H9 (cell line): ENCODE measurements at places on chromosomes 2 and 18.
A peak's percentile ranks its signal among the peaks of the same experiment; 100 is the strongest.

GRCh38 chr18:52277785-52278184 lies 62.2 kb upstream of the DCC start:
- H3K27me3 ChIP-seq: no peaks in the 10 kb centered on the region
- no peaks in the 10 kb centered on the region for H3K4me1 ChIP-seq
- H3K36me3 ChIP-seq: no peaks in the 10 kb centered on the region
- no peak overlapping the region for H3K4me3 ChIP-seq
- H3K27ac ChIP-seq: no peak overlapping the region
- DNase-seq: no peak

- no peak for DNase-seq
- no peaks in the 10 kb centered on the region for H3K4me1 ChIP-seq
- no peak overlapping the region for H3K4me3 ChIP-seq
- no peaks in the 10 kb centered on the region; the same call in 1 of the 2 replicates for H3K27me3 ChIP-seq
- H3K27ac ChIP-seq: no peak overlapping the region
Observed at GRCh38 chr2:25347846-25348245, 6.1 kb upstream of the DNMT3A start.

DNA sequence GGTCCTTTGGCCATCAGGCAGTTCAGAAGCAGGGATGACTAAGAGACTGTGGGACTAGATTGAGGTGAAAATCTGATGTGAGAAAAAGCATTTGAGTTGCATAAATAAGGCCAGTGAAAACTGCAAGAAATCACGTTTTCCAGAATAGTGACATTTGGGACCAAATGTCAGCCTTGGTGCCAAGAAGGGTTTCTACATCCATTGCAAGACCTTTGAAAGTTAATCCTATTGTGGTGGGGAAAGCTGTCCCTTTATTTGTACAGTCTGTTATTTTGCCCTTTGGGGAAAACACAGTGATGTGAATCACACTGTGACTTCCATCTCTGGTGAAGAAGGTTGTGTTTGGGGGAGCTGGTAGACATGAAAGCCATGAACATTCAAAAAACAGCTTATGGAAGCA lies 153.5 kb upstream of the SIX2 start:
- H3K27me3 ChIP-seq: peaks cover under 1% of the 10 kb centered on the region; the same call in 1 of the 2 replicates
- no peaks in the 10 kb centered on the region for H3K4me1 ChIP-seq
- no peaks in the 10 kb centered on the region for H3K36me3 ChIP-seq
- H3K27ac ChIP-seq: no peak overlapping the region

DNA sequence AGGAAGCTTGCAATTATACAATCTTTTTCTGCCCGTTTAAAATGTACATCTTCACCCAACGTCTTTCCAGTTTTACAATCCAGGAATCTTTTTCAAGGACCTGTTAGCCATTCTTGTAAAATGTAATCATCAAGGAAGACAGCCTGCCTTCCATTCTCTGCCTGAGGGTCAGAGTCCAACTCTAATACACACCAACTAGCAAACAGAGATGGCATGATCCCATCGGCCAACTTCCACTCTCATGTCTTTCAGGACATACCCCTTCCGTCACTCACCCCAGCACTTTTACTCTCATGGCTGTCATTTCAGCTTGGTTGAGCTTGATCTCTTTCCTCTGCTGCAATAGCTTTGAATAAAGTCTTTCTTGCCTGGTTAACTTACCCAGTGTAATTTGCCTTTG lies 172.5 kb upstream of the NETO1 start:
- no peak for DNase-seq
- no peaks in the 10 kb centered on the region for H3K36me3 ChIP-seq
- H3K4me1 ChIP-seq: no peaks in the 10 kb centered on the region
- H3K27me3 ChIP-seq: no peaks in the 10 kb centered on the region
- no peak overlapping the region for H3K4me3 ChIP-seq

DNA sequence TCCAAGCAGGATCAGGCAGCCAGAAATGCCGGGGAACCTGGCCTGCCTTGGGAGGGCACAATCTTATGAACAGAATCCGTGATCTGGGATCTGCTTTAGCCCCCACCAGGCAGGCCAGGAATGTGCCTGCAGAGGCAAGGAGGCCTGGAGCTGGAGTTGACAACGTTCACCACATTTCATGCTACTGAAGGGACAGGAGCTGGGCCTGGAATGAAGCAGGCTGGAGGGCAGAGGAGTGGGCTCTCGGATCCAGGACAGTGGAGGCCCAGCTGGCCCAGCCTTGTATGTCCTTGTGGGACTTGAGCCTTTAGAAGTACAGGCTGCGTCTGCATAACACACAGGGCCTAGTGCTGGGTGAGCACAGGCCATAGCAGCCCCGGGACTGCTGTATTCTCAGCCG lies 91.8 kb downstream of the KLHL29 start:
- no peaks in the 10 kb centered on the region for H3K27me3 ChIP-seq
- H3K4me1 ChIP-seq: peaks cover 10% of the 10 kb centered on the region; the same call in 1 of the 2 replicates
- H3K36me3 ChIP-seq: peaks cover 3% of the 10 kb centered on the region; the same call in 1 of the 3 replicates
- H3K27ac ChIP-seq: no peak overlapping the region
- H3K4me3 ChIP-seq: no peak overlapping the region
- DNase-seq: no peak

GRCh38 chr2:15154297-15154696 lies 406.8 kb downstream of the NBAS start:
- no peak overlapping the region; the same call in 2 of the 3 replicates for H3K4me3 ChIP-seq
- no peak for DNase-seq
- H3K27me3 ChIP-seq: no peaks in the 10 kb centered on the region
- peaks cover 3% of the 10 kb centered on the region; the same call in 1 of the 2 replicates for H3K4me1 ChIP-seq
- no peak overlapping the region for H3K27ac ChIP-seq
- no peaks in the 10 kb centered on the region; the same call in 1 of the 3 replicates for H3K36me3 ChIP-seq

DNA sequence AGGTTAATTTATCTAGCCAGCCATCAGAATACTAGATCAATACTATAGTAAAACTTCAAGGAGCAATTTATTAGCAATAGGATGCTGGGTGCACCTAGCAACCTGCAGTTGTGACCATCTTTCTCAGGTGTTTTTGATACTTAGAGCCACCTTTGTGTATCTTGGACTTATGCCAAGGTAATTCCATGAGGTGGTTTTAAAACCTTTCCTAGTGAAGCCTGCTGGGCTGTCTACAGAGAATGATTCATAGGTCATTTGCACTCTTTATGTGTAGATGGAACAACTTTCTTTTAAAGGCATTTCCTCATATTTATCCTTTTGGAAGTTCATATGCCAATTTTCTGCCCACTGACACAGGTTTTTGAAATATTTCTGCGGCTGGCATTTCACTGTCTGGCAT lies 1030.1 kb upstream of the POU3F3 start:
- H3K27me3 ChIP-seq: no peaks in the 10 kb centered on the region
- DNase-seq: no peak
- H3K27ac ChIP-seq: no peak overlapping the region
- H3K4me3 ChIP-seq: no peak overlapping the region
- no peaks in the 10 kb centered on the region for H3K4me1 ChIP-seq
- peaks cover 2% of the 10 kb centered on the region; the same call in 2 of the 3 replicates for H3K36me3 ChIP-seq

DNA sequence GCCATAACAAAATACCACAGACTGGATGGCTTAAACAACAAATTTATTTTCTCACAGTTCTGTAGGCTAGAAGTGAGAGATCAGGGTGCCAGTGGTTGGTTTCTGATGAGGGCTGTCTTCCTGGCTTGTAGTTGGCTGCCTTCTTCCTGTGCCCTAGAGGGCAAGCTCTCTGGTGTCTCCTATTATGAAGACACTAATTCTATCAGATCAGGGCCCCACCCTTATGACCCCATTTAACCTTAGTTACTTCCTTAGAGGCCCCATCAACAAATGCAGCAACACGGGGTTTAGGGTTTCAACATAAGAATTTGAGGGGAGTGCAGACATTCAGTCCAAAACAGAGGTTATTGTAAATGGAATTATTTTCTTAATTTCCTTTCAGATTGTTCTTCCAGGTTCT lies 22.9 kb downstream of the CYP27A1 start:
- no peak overlapping the region for H3K27ac ChIP-seq
- H3K27me3 ChIP-seq: no peaks in the 10 kb centered on the region
- H3K36me3 ChIP-seq: peaks cover 8% of the 10 kb centered on the region

- H3K36me3 ChIP-seq: no peaks in the 10 kb centered on the region
- no peak overlapping the region for H3K4me3 ChIP-seq
- no peak overlapping the region for H3K27ac ChIP-seq
- H3K4me1 ChIP-seq: no peaks in the 10 kb centered on the region
- no peaks in the 10 kb centered on the region for H3K27me3 ChIP-seq
- DNase-seq: no peak
Observed at GRCh38 chr2:132991471-132992045, 321.6 kb upstream of the LYPD1 start.

DNA sequence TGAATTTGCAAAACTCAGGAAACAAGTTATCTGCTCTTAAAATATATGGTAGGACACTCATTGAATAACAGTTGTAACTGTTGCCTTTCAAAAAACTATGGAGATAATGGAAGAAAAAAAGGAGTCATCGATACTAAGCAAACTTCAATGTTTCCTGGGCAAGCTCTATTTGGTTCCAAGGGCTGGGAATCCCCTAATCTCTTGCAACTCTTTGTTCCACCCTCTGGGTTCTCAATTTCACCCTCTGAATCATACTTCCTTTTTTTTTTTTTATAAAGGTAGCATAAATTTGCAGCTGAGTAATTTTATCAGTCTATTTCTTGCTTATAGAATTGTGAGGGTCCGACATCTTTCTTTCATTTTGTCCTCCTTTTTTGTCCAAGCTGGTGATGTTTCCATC lies 36.7 kb downstream of the SLC9A4 start:
- H3K4me1 ChIP-seq: no peaks in the 10 kb centered on the region
- H3K36me3 ChIP-seq: no peaks in the 10 kb centered on the region
- no peaks in the 10 kb centered on the region for H3K27me3 ChIP-seq
- H3K27ac ChIP-seq: no peak overlapping the region
- H3K4me3 ChIP-seq: no peak overlapping the region

GRCh38 chr2:175457895-175458448 lies 276.5 kb upstream of the ATP5MC3 start:
- DNase-seq: no peak
- H3K27ac ChIP-seq: no peak overlapping the region
- no peaks in the 10 kb centered on the region for H3K4me1 ChIP-seq
- no peak overlapping the region for H3K4me3 ChIP-seq

DNA sequence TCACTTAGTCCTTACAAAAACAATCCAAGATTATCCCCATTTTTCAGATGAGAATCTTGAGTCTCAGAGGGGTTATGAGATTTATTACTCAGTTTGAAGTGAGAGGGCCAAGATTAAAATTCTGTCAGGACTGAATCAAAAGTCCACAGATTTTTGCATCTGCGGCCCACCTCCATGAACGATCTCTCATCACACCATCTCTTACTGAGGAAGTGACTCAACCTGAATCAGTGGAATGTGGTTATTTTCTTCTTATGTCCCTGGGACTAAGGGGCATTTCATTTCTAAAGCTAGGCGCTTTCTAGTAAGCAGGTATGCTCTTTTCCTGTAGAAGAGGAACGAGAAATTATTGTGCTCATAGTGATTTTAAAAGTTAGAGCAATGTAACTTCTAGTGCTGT lies 360.3 kb upstream of the SPHKAP start:
- peaks cover 17% of the 10 kb centered on the region for H3K36me3 ChIP-seq
- no peaks in the 10 kb centered on the region for H3K27me3 ChIP-seq
- DNase-seq: no peak
- no peak overlapping the region for H3K4me3 ChIP-seq
- no peak overlapping the region for H3K27ac ChIP-seq

GRCh38 chr18:63683890-63684289 lies 18.9 kb upstream of the SERPINB11 start:
- DNase-seq: no peak
- no peaks in the 10 kb centered on the region for H3K36me3 ChIP-seq
- no peak overlapping the region for H3K27ac ChIP-seq

DNA sequence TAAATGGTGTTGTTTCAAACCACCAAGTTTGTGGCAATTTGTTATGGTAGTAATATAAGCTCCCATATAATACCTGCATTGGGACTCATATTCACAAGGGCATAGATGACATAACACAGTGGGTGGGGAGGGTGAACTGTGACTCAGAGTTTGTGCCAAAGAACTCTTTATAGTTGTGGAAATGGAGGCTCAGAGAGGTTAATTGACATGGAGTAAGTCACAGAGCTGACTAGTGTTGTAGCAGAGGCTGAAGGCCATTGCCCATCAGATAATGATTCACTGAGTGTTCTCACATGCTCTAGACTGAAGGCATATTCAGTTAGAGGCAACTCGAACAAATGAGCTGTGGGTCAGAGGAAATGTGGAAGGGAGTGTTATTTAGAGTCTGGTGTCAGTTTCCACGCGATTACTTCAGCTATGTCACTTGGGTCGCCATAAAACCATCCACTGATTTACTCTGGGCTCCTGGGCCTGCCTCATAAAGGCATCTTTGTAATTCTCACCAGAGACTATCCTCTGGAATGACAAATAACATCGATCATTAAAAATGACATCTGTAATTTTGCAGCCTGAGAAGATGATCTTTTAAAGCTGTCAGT lies 264.7 kb downstream of the CCDC85A start:
- peaks cover 6% of the 10 kb centered on the region for H3K4me1 ChIP-seq
- H3K4me3 ChIP-seq: no peak overlapping the region
- no peak overlapping the region for H3K27ac ChIP-seq
- no peaks in the 10 kb centered on the region for H3K27me3 ChIP-seq
- no peaks in the 10 kb centered on the region for H3K36me3 ChIP-seq

DNA sequence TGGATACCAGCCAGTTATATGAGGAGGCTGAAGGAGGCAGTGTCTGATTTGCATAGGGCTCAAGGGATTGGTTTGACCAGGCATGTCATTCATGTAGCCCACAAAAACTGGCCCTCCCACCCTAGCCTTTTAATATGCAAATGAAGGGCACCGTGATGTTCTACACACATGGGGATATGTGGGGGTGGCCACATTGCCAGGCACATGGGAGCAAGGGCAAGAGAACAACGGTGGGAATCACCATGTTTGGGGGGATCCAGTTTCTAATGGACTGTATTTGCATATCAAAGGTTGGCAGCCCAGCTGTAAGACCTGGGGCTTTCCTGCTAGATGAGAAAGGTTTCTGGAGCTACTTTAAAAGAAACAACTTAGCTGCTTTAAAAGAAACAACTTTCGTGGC lies 65.1 kb upstream of the SLC25A52 start:
- H3K27ac ChIP-seq: peak overlapping the region; percentile 93
- H3K27me3 ChIP-seq: no peaks in the 10 kb centered on the region
- DNase-seq: peak; percentile 97
- 0 out of 2 replicates have a peak, but pooled peaks cover 6% of the 10 kb centered on the region for H3K4me1 ChIP-seq
- no peak overlapping the region; the same call in 2 of the 3 replicates for H3K4me3 ChIP-seq

DNA sequence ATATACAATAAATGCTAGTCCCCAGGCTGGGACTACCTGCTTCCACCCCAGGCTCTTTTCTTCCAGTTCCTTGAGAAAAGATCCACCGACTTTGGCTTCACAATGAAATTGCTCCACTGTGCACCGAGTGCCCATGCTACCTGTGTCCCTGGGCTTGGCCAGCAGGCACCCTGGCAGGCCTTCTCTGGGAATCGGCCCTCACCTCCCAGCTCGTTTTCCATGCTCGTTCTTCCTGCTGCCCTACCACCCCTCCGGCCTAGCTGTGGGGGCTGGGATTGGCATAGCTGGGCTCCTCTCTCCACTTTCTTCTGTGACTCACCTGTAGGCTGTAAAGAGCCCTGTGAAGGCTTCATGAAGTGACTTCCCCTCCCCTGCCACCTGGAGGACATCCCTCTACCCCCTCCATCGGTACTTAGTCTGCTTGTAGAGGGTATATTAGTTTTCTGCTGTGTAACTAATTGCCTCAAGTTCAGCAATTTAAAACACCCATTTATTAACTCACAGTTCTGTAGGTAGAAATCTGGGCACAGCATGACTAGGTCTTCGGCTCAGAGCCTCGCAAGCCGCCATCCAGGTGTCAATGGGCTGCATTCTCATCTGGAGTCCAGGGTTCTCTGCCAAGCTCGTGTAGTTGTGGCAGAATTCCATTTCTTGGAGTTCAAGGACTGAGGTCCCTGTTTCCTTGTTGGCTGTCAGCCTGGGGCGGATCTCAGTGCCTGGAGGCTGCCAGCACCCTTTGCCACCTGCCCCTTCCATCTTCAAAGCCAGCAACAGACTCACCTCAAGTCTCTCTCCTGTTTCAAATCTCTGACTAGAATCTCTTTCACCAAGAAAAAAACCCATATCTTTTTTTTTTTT lies 57.6 kb downstream of the DPYSL5 start:
- H3K36me3 ChIP-seq: no peaks in the 10 kb centered on the region
- peaks cover 2% of the 10 kb centered on the region; the same call in 1 of the 2 replicates for H3K4me1 ChIP-seq
- no peak for DNase-seq
- no peak overlapping the region for H3K27ac ChIP-seq
